A549 (cell line): ENCODE measurements at places on chromosomes 1 and 21.
A peak's percentile ranks its signal among the peaks of the same experiment; 100 is the strongest.

- no peak for DNase-seq
These were observed 113.4 kb downstream of the HLX start for GRCh38 chr1:220992705-220993052.

- DNase-seq, result peak; percentile 14
These were observed 5.9 kb upstream of the VPS45 start for GRCh38 chr1:150061632-150062101.

DNA sequence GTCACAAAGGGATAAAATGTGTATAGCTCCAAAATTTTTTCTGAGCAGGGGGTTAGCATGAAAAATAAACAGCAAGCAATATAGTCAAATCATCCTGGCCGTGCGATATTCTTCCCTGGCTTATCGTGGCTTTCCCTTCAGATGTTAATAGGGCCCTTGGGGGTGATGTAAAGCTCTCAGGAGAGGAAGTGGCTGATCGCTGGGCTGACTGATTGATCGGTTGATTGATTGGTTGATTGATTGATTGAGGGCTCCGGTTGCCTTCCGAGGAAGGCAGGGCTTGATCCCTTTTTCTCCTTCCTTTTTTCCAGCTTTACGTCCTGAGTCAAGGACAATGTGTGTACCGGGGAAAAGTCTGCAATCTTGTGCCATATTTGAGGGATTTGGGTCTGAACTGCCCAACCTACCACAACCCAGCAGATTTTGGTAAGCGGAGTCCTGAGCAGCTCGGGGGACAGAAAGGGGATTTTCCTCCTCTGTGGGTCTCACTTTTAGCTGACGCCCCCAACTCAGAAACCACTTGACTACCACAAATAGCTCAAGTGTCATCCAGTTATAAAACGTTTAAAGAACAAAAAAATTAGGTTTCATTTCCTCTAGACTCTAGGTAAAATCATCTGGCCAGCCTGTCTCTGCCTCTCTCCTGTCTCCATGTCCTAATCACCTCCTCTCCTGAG is 29.5 kb downstream of the TFF3 start:
- DNase-seq, result no peak

DNA sequence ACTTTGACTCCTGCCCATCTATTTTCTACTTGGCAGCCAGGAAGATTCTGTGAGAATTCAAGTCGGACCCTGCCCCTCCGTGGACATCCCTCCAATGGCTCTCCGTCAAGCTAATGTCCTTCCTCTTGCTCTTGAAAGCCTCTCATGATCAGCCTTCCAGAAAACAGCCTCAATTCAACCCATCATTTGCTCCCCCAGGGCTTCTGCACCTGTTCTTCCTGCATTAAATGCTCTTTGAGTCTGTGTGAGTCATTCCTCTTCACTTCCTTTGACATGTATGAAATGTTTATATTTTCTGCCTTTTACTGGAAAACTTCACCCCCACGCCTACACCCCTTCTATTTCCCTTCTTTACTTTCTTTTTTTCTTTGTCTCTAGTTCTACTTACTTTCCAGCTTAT is 734.1 kb upstream of the ZP4 start:
- no peak for DNase-seq

DNA sequence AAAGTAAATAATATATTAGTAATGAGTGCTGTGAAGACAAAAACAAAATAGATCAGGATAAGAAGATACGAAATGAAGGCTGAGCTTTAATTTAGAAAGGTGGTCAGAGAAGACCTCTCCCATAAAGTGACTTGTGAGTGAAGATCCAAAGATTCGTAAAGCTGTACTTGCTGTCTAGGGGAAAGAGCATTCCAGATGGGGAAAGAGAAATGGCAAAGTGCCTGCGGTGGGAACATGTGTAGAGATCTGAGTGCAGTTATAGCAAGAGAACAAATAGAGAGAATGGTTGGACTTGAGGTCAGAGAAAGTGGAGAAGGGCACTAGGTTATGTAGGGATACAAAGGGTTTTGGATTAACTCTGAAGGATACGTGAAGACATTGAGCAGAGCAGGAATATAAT is 60.6 kb downstream of the NUF2 start:
- DNase-seq, result no peak

DNA sequence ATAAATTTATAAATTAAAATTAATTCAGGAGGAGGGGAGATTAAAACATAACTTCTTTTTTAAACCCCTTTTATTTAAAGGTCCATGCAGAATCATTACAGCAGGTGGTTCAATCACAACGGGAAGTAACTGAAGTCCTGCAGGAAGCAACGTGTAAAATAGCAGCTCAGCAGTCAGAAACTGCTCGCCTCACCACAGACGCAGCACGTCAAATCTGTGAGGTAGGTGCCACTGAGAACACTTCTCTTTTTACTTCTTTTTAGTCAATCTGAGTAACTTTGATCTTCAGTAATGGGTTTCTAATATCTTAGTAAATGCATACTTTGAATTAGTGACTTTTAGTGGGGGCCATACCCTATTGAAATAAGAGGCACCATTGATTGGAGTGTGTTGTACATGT is 87.0 kb downstream of the CEP350 start:
- no peak for DNase-seq

GRCh38 chr1:2271841-2272655 is 43.9 kb downstream of the SKI start:
- no peak for DNase-seq

DNA sequence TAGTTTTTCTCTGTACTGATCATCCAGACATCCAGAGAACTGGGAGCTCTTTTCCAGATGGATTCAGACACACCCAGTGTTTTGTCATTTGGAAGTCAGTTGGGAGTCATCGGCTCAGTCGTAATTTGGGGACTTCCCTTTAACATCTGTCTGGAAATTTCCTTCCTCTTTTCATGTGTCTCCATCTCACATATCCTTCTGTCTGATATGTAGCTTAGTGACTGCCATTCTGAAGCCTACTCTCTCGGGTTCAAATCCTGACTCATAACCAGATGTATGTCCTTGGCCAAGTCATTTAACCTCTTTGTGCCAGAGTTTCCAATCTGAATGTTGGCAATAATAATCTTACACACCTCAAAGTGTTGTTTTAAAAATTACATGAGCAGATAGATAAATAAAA is 3.0 kb downstream of the MORC3 start:
- DNase-seq, result no peak

GRCh38 chr1:199780948-199781670 is 246.4 kb upstream of the NR5A2 start:
- no peak for DNase-seq

DNA sequence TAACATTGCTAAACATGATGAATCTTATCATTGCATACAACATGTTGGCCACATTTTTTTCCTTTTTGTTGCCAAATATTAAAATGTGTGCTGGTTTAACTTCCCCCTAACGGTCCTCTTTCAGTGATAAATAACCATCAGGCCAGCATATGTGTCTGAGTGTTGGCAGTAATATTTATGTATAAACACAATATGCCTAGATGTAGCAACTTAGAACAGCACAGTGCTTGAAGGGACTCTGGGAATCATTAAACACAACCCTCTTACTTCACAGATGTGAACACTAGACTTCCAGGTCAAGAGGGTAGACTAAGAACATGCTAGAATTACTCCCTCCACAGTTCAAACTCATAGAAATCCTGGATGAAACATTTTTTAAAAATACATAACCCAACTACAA is 581.8 kb downstream of the PLPP3 start:
- DNase-seq, result no peak

DNA sequence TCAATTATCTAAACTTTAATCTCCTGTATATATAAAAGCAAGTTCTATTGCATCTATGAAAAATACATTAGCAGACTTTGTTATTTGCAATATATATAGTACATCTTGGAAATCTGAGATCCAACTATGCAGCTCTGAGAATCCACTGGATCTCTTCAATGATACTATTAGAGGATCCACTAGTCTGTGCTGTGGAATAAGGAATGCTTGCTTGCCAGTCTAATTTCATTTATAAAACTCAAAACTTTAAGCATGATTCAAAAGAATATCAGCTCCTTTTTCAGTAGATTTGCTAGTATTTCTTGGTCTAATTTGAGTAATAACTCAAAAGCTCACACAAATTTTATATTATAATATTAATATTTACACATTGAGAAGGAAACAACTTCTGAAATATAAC is 115.1 kb downstream of the SPATA6 start:
- no peak for DNase-seq

GRCh38 chr1:232952514-232953499 is 2.4 kb downstream of the NTPCR start:
- peak; percentile 80 for DNase-seq

DNA sequence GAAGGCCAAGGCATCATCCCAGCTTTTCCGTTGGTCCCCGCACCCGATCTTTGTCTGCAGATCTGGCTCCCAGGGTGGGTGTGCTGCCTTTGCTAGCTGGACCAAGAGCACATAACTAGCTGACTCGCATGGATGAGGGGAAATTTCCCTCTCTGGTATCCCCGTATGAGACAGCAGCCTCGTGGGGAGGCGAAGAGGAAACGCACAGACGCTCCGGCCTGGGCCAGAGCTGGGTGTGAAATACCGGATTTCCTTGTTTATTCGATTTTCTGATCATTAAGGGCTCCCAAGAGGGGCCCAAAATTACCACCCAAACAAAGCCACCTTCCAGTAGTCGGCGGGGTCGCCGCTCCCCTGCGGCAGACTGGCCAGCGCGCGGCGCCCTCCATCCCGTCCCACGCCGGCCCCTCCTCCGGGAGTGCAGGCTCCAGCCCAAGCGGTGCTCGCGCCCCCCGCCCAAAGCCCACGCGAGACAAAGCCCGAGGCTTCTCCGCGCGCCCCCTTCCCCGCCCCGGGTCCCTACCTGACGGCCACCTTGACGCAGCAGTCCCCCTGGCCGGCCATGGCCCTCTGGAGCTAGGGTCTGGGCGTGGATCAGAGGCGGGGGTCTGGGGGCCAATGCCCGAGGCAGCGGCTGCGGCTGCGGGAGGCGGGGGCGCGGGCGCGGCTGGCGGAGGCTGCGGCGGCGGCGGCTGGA is 546 bp downstream of the KIF21B start:
- DNase-seq, result no peak

DNA sequence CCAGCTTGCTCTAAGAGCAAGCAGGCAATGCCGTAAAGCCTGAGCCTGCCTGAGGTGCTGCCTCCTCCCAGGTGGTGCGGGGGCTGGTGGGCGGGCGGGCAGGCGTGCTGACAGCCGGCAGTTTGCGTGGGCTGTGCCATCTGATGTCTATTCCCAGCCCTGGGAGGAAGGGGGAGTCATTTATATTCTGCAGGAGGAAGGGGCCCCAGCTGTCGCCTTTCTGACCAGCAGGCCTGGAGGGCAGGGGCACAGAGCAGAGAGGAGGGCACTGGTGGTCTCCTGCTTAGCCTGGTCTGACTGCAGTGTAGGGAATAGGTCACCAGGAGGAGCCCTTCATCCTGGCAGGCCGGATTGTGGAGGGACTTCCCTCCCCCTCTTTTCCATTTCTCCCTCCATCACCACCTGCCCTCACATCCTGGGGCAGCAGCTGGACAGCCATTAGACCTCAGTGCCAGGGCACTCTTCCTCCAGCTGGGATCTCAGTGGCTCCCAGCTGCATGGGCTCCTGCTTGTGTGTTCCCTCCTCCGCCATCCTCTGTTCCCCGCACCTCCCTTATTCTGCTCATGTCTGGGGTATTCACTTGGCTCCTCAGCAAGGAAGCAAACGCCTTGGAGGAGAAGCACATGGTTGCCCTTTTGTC is 4.4 kb downstream of the CYB561D1 start:
- DNase-seq, result peak; percentile 28

GRCh38 chr1:5832916-5833895 is 159.0 kb downstream of the NPHP4 start:
- no peak for DNase-seq

GRCh38 chr1:31593136-31593665 is 16.9 kb downstream of the TINAGL1 start:
- no peak for DNase-seq

DNA sequence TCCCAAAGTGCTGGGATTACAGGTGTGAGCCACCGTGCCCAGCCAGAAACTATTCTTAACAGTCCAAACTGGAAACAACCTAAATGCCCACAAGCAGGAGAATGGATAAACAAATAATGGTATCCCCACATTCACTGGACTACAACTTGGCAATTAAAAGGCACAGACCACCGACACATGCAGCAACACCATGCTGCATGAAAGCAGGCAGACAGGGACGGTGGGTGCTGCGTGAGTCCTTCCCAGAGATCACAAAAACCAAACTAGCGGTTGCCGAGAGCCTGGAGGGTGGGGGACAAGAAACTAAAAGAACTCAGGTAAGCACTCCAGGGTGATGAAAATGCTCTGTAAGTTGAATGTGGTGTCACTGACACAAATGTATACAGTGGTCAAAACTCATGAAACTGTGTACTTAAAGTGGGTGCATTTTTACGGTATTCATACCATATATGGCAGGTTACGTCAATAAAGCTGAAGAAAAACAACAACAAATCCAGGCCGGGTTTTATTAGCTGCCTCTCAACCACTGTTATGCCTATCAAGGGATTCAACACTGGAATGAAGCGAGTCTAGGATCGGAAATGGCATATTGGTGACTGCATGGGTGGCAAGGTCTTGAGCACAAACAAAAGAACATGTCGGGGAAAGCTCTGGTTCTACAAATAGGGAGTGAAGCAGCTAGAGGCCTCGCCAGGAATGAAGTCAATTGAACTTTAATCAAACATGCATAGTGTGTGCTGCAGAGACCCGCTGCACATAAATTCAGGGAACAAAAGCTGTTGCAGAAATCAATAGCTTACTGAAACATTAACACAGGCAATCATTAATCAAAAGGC is 52.4 kb downstream of the SLC45A1 start:
- DNase-seq, result no peak

DNA sequence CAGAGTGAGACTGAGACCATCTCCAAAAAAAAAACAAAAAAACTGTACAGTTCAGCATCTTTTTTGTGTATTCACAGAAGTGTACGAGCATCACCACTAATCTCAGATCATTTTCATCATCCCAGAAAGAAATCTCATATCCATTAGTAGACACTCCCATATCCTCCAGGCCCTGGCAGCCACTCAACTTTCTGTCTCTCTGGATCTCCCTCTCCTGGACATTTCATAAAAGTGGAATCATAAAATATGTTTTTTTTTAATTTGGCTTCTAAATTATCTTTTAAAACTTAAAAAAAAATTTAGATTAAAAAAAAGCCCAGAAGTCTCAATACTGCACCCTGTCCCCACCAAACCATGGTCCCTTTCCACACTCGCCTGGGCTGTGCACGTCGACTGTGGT is 22.1 kb downstream of the RIPPLY3 start:
- DNase-seq, result no peak

DNA sequence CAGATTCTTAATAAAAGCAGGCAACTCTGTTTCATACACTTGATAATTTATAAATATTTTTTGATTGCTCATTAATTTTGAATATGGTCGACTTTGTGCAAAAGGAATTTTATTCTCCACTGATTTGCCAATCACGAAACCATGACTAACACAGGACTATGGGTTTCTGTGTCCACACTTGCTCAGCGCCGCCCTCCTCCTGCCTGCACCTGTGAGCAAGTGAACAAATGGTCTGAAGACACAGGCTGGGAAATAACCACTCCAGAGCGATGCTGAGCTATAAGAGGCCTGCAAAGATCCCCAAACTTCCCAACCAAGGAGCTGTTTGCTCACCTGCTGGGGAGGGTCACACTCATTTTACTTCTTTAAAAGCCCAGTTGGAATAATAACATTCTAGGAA is 19.6 kb downstream of the ABCB10 start:
- no peak for DNase-seq
